ENCODE measurements at places on chromosomes 13 and 19. TPM values are rescaled to one million over a fixed set of nuclear protein-coding genes. Genes with fewer than 3 reads are reported as not detected.

DCLK1 gene
- total RNA-seq, result 1.5 TPM

FARP1 gene
- 53.5 TPM for total RNA-seq

ARRDC5 gene
- not detected for total RNA-seq

VSTM2B gene
- total RNA-seq, result not detected

ZNF865 gene
- total RNA-seq, result 12.9 TPM

ZNF850 gene
- total RNA-seq, result 3.1 TPM

ZNF610 gene
- 0.84 TPM for total RNA-seq

FFAR3 gene
- not detected for total RNA-seq

- H3K4me3 ChIP-seq, result no peak overlapping the region
- no peaks in the 10 kb centered on the region for H3K36me3 ChIP-seq
- no peaks in the 10 kb centered on the region for H3K4me1 ChIP-seq
- no peaks in the 10 kb centered on the region for H3K27me3 ChIP-seq
Measured at GRCh38 chr19:35403116-35403760, 32.4 kb downstream of the GPR42 start.

DNA sequence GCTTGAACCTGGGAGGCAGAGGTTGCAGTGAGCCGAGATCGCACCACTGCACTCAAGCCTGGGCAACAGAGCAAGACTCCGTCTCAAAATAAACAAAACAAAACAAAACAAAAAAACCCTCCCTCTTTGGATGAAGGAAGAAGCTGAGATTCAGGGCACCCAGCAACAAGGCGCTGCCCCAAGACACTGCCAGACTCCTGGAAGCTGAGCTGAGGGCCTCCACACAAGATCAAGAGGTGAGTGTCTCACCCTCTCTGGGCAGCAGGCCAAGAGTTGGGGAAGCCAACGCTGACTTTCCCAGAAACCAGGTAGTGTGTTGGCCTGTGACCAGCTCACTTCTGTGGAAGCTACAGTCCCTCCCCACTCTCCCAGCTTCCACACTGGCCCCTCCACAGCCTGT is 3.7 kb upstream of the TYROBP start:
- no peaks in the 10 kb centered on the region for H3K4me1 ChIP-seq
- H3K27ac ChIP-seq, result no peak overlapping the region
- H3K27me3 ChIP-seq, result no peaks in the 10 kb centered on the region
- no peak overlapping the region for H3K4me3 ChIP-seq

DNA sequence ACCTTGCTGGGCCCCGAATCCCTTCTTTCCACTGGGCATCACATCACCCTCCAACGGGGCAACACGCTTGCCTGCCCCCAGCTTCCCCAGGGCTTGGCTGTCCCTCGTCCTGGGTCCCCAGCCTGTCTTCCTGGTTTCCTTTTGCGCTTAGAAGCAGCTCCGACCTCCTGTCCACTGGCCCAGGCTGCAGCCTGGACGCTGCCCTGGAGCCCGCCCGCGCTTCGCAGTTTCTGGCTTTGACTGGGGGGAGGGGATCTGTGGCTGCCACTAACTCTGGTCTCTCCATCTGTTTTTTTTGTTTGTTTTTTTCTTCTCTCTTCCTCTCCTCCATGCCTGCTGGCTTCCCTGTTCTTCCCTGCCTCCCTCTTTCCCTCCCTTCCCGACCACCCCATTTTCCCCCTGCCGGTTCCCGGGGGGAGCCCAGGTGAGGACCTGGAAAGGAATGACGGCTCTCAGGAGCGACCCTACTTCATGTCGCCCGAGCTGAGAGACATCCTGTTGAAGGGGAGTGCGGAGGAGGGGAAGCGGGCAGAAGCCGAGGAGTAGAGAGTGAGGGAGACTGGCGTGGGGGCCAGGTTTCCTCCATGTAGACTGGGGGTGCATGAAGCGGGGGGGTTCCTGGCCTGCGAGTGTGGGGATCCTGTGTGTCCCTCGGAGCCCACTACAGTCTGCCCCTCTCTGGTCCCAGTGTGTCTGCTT is 11.5 kb upstream of the ILF3 start:
- no peaks in the 10 kb centered on the region for H3K27me3 ChIP-seq
- H3K27ac ChIP-seq, result no peak overlapping the region
- H3K4me1 ChIP-seq, result no peaks in the 10 kb centered on the region
- no peak overlapping the region for H3K4me3 ChIP-seq

DNA sequence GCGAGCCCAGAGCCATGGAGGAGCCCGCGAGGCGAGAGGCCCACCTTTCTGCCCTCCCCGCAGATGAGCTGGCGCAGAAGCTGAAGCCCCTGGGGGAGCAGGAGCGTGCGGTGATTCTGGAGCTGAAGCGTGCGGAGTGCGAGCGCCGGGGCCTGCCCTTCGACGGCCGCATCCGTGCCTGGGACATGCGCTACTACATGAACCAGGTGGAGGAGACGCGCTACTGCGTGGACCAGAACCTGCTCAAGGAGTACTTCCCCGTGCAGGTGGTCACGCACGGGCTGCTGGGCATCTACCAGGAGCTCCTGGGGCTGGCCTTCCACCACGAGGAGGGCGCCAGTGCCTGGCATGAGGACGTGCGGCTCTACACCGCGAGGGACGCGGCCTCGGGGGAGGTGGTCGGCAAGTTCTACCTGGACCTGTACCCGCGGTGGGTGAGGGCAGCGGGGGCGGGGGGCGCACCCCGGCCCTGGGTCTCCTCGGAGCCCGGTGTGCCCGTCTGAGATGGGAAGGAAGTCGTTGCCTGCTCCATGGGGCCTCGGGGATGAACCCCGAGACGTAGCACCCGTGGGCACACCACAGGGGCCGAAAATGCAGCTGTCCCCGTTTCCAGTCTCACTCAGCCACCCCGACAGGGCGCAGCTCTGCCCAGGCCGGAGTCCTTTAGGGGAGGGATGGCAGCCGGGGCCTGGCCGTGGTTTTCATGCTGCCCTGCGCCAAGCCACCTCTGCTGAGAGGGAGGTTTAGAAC is 12.1 kb upstream of the ZNF554 start:
- H3K27me3 ChIP-seq, result no peaks in the 10 kb centered on the region
- H3K4me1 ChIP-seq, result no peaks in the 10 kb centered on the region
- no peak overlapping the region for H3K27ac ChIP-seq
- no peak overlapping the region for H3K4me3 ChIP-seq
- H3K36me3 ChIP-seq, result no peaks in the 10 kb centered on the region
- DNase-seq, result no peak

GRCh38 chr13:113231306-113232207 is 22.1 kb downstream of the CUL4A start:
- H3K36me3 ChIP-seq, result no peaks in the 10 kb centered on the region
- H3K4me1 ChIP-seq, result no peaks in the 10 kb centered on the region
- no peak overlapping the region for H3K27ac ChIP-seq
- no peak for DNase-seq

- DNase-seq, result no peak
- peaks cover 3% of the 10 kb centered on the region for H3K36me3 ChIP-seq
- no peaks in the 10 kb centered on the region for H3K27me3 ChIP-seq
- no peaks in the 10 kb centered on the region for H3K4me1 ChIP-seq
- no peak overlapping the region for H3K27ac ChIP-seq
Measured at GRCh38 chr19:52307275-52307674, 10.3 kb downstream of the ZNF480 start.

DNA sequence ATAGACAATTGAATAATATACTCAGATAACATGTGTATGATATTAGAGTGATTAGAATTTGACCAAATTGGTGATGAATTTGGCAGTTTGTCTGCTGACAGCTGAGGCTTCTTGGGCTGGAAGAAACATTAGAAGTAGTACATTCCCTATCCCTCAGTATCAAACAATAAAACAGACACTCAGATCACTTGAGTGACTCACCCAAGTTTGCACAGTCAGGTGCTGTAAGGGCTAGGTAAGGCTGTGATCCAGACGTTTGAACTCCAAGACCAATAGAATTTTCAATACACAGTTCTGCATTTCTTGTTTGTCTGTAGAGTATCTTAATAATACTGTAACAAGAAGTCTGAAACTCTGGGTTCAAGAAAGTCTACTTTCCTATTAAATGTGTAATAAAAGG is 223.5 kb downstream of the POSTN start:
- no peaks in the 10 kb centered on the region for H3K36me3 ChIP-seq
- no peaks in the 10 kb centered on the region for H3K27me3 ChIP-seq
- DNase-seq, result no peak

- no peaks in the 10 kb centered on the region for H3K36me3 ChIP-seq
- no peak overlapping the region for H3K27ac ChIP-seq
- H3K4me3 ChIP-seq, result no peak overlapping the region
- DNase-seq, result no peak
Measured at GRCh38 chr13:66922444-66922843, 307.7 kb downstream of the PCDH9 start.

DNA sequence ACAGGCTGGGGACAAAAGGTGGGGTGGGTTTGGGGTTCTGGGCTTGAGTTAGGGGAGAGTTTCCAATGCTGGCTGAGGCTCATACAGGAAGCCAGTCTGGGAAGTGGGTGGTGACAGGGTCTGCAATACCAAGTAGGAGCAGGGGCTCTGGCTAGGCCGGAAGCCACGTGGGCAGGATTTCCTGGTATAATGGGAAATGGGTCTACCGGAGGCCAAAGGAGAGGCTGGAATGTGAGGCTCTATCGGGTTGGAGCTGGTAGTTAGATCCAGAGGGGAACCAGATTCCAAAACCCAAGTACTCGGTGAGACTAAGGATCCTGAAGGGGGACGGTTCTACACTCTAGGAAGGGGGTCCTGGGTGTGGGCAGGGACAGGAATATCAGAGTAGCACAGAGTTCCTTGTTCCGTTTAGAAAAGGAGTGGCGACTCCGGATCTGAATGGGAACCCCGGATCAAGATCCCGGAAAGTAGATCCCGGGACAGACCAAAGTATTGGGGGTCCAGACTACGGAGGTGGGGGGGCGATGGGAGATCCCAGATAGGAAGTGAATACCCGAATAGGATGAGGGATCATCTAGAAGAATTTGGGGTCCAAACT is 802 bp downstream of the CDC37 start:
- DNase-seq, result peak; percentile 61
- peaks cover 9% of the 10 kb centered on the region for H3K27me3 ChIP-seq
- peak overlapping the region; percentile 40 for H3K27ac ChIP-seq
- H3K4me1 ChIP-seq, result peaks cover 16% of the 10 kb centered on the region
- no peaks in the 10 kb centered on the region for H3K36me3 ChIP-seq

DNA sequence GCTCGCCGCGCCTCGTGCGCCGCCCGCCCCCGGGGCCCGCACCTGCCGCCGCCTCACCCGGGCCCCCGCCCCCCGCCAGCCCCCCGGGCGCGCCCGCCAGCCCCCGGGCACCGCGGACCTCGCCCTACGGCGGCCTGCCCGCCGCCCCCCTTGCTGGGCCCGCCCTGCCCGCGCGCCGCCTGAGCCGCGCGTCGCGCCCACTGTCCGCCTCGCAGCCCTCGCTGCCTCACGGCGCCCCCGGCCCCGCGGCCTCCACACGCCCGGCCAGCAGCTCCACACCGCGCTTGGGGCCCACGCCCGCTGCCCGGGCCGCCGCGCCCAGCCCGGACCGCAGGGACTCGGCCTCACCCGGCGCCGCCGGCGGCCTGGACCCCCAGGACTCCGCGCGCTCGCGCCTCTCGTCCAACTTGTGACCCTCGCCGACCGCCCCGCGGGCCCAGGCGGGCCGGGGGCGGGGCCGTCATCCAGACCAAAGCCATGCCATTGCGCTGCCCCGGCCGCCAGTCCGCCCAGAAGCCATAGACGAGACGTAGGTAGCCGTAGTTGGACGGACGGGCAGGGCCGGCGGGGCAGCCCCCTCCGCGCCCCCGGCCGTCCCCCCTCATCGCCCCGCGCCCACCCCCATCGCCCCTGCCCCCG is 17.2 kb downstream of the POLRMT start:
- peaks cover 5% of the 10 kb centered on the region for H3K36me3 ChIP-seq
- no peak for DNase-seq
- H3K27me3 ChIP-seq, result peaks cover 9% of the 10 kb centered on the region
- H3K27ac ChIP-seq, result no peak overlapping the region
- H3K4me1 ChIP-seq, result no peaks in the 10 kb centered on the region
- H3K4me3 ChIP-seq, result no peak overlapping the region

DNA sequence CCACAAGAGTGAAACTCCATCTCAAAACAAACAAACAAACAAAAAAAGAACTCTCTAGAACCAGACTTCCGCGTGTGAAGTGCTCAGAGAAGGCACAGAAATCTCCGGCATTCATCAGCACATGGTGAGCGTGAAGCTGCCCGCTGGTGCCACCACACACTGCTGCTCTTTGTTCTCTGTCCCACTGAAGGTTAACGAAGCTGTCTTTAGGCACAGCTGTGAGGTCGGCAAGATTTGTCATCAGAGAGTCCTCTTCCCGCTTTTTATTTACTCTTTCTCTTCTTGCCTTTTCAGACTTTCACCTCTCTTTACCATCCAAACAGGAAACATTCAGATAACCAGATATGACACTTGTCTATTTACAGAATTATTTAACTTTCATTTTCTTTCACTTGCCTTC is 115.2 kb upstream of the ARGLU1 start:
- H3K36me3 ChIP-seq, result no peaks in the 10 kb centered on the region
- H3K27me3 ChIP-seq, result no peaks in the 10 kb centered on the region
- no peaks in the 10 kb centered on the region for H3K4me1 ChIP-seq

- no peaks in the 10 kb centered on the region for H3K36me3 ChIP-seq
- DNase-seq, result no peak
- no peak overlapping the region for H3K27ac ChIP-seq
- H3K4me1 ChIP-seq, result no peaks in the 10 kb centered on the region
Measured at GRCh38 chr19:46755853-46756543, 9.7 kb upstream of the STRN4 start.

GRCh38 chr19:41324921-41325639 is 15.1 kb downstream of the CCDC97 start:
- peak overlapping the region; percentile 71 for H3K27ac ChIP-seq
- peak; percentile 50 for DNase-seq
- H3K36me3 ChIP-seq, result no peaks in the 10 kb centered on the region
- peaks cover 29% of the 10 kb centered on the region for H3K4me1 ChIP-seq
- H3K4me3 ChIP-seq, result no peak overlapping the region
- H3K27me3 ChIP-seq, result no peaks in the 10 kb centered on the region

DNA sequence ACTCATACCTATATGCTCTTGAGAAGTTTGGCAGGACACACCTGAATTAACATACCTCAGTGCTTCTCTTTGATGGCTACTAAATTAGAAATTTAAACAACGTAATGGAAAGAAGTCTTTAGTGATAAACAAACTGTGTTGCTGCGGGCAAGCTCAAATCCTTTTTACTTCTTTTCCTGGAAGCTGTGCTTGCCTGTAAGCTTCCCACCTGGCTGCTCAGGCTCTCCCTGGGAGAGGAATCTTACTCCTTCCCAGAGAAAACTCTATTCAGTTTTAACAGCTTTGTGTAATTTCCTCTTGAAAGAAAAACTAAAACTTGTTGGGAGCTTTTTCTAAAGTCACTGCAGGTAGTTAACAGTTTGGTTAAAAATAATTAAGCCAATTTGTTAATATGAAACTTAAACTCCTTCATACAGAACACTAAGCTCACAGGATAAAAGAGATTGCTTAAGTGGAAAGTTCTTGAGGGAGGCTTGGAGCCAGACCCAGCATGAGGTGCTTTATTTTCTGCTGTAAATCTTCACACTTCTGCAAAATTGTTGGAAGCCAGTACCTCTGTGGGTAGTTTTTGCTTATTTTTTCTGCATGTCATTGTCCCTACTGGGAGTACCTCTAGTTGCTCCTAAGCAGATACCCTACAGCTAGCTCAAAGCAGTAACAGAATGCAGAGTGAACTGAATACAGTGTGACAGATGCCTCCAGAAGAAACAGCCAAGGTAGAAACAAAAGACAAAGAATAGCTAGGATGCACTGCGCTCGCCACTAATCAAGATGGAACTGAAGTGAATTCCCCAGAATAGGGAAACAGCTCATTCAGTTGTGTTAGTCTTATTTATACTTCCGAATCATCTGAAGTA is 1253.0 kb downstream of the PCDH17 start:
- H3K36me3 ChIP-seq, result no peaks in the 10 kb centered on the region
- no peak overlapping the region for H3K4me3 ChIP-seq
- H3K27ac ChIP-seq, result no peak overlapping the region
- no peaks in the 10 kb centered on the region for H3K27me3 ChIP-seq
- no peaks in the 10 kb centered on the region for H3K4me1 ChIP-seq

- no peaks in the 10 kb centered on the region for H3K27me3 ChIP-seq
- no peaks in the 10 kb centered on the region for H3K36me3 ChIP-seq
Measured at GRCh38 chr13:19836472-19836871, 27.0 kb downstream of the ZMYM5 start.

- H3K27ac ChIP-seq, result no peak overlapping the region
- no peak overlapping the region for H3K4me3 ChIP-seq
- no peak for DNase-seq
Measured at GRCh38 chr13:99704390-99704789, 203.1 kb downstream of the TM9SF2 start.

Measured in colonic mucosa (tissue), 4 donors.